ENCODE measurements at places on chromosomes 2 and 18.
A peak's percentile ranks its signal among the peaks of the same experiment; 100 is the strongest.

GRCh38 chr18:23415515-23415914 is 37.6 kb upstream of the RIOK3 start:
- no peak for DNase-seq

DNA sequence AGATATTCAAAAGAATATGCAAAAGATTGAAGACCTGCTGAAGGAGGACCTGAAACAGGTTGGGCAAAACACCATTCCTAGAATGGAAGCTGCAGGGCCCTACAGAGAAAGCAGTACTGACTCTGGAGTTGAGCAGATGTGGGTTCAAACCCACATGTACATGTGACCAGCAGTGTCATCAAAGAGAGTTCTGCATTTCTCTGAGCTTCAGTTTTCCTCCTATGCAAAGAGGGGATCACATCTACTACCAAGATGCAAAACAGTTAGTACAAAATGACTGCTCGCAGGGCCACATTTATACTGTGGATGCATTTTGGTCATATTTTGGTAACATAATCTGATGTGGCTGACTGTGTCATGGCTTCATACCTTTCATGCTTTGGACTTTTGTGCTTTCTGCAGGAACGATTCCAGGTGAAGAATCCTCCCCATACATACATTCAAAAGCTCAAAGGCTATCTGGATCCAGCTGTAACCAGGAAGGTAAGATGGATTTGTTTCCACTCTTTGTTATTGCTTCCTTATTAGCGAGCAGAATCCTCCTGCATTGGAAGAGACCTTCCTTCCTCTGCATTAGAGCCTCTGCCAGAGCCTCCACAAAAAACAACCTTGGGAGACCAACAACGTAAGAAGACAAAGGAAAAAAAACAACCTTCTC is 174.8 kb downstream of the PRPF40A start:
- no peak for DNase-seq

GRCh38 chr2:216651351-216651881 is 18.2 kb downstream of the IGFBP2 start:
- no peak for DNase-seq

DNA sequence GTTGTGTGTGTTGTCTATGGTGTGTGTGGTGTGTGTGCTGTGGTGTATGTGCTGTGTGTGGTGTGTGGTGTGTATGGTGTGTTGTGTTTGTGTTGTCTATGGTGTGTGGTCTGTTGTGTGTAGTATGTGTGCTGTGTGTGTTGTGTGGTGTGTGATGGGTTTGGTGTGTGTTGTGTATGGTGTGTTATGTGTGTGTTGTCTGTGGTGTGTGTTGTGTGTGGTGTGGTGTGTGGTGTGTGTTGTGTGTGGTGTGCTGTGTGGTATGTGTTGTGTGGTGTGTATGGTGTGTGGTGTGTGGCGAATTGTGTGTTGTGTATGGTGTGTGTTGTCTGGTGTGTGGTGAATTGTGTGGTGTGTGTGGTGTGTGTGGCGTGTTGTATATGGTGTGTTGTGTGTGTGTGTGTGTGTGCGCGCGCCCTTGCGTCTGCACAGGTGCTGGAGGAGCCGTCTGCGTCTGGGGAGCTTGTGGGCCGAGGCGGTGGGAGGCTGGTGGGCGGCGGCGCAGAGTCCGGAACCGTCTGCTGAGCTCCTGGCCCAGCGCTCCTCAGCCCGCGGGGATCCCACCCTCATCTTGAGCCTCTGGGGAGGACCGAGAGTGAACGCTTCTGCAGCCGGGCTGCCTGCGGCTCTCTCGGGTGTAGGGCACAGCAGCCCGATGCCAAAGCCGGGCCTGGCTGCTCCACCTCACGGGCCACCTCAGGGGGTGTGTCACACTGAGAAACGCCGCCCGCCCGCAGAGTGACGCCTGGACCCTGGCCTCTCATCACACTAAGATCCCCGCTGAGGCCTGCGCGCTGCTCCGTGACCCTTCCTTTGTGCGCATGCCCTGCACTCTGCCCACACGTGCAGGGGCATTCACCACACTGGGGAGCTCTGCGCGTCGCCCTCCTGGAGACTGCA is 8.8 kb upstream of the ADI1 start:
- no peak for DNase-seq

DNA sequence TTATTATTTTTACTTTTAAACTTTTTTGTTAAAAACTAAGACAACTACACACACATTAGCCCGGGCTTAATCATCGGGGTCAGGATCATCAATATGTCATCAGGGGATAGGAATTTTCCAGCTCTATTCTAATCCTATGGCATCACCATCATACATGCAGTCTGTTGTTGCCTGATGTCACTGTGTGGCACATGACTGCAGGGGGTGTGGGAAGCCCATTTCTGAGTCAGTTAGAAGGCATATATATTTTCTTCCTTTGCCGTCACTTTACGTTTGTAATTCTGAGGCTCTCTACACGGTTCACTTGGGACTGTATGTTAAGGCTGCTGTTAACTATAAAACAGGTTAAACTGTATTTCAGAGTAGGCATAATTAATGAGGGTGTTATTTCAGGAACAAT is 144.4 kb upstream of the ITGA6 start:
- no peak for DNase-seq

DNA sequence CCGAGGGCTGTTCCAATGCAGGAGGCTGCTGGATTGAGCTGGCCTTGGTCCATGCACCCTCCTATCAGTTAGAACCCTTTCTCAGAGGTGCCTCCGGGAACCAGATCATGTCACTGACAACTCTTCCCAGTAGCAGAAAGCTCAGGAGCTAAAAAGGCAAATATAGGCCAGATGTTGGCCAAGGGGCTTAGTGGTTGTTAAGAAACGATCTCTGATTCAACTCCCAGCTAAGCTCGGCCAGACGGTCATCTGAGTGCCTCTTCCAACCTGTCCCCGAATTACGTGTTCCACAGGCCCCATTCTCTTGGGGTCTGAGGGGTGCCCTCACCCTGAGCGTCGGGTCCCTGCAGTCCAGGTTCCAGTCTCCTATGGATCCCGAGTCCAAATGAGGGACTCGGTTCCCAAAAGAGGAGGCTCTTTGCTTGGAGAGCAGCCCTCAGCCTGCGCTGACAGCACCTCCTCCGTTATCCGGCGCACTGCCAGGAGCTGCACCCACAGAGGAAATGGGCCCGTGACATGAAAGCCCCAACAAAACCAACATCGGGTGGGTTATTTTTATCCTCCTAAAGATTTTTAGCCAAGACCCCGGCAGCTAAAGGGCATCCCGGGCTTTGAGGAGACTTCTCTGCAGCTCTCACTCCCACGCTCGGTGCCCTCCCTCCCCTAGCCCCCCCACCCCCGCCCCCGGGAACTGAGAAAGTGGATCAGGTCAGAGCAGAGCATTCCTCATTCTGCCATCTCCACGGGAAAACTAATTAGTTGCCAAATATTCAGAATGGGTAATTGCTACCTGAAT is 106.6 kb upstream of the ID2 start:
- peak; percentile 37 for DNase-seq

DNA sequence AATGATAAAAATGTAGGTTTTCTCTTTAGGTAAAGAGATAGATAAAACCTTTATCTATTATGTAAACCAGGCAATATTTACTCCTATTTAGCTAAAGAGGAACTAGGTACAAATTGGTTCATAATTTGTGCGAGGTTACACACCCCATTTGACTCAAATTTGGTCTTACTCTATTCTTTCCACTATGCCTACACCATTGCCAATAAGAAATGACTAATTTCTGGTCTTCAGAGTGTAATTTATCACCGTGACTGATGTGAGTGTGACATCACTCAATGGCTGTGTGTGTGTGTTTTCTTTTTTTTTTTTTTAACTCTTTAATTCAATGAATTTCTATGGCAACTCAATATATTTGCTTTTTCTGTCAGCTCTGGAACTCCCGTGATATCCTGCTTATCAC is 955.8 kb downstream of the TDRD15 start:
- DNase-seq = peak; percentile 12

- DNase-seq = no peak
Measured at GRCh38 chr18:13461936-13462335, 243.4 kb downstream of the LDLRAD4 start.

GRCh38 chr18:74310411-74310810 is 5.2 kb upstream of the C18orf63 start:
- no peak for DNase-seq

- no peak for DNase-seq
Measured at GRCh38 chr2:212428681-212429478, 109.7 kb downstream of the ERBB4 start.

GRCh38 chr2:164569378-164569777 is 51.9 kb downstream of the GRB14 start:
- no peak for DNase-seq

- DNase-seq = no peak
Measured at GRCh38 chr2:73938718-73939352, 12.2 kb downstream of the DGUOK start.

DNA sequence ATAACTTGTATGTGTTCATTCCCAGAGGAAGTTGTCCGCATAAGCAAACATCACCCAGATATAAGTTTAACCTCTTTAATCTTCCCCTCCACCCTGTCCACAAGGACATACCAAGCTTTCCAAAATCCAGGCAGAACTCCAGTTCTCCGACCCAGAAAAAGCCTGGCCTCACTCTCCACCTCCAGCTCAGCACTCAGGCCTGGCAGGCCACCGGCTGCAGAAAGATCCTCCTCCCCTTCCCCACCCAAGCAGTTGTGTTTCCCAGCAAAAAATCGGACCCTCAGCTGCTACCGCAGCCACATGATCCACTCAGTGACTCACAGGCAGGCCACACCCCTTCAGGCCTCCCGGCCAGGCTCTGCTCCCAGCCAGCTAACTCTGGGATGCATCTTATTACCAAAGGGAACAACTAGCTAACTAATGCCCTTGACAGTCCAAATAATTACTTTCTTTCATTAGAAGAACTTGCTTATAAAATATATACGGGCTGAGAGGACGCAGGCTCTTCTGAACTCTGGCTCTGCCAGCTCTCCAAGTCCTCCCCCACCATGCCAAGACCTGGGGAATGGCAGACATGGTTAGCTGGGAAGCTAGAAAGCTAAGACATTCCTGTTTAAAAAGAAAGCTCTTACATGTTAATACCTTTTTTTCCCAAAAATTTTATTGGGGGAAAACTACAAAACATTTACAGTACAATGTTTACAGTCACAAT is 4.5 kb downstream of the ZFP36L2 start:
- DNase-seq = peak; percentile 94

DNA sequence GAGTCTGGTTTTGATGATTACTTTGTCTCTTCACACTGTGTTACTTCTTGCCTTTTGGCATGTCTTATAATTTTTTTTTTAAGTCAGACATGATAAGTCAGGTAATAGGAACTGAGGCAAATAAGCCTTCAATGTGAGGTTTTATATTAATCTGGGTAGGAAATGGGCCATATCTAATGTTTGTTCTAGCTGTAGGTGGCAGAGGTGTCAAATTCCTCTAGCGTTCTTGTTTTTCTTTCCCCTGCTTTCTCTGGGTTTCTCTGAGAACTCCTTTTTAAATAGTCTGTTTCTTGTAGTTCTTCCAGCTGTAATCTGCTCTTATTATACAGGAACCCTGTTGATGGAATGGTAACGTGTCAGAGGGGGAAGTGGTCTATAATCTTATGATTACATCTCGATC is 5.7 kb downstream of the SP140 start:
- DNase-seq = no peak

- no peak for DNase-seq
Measured at GRCh38 chr2:53787614-53788289, 908 bp downstream of the ERLEC1 start.

- peak; percentile 11 for DNase-seq
Measured at GRCh38 chr2:195252018-195252417, 405.0 kb upstream of the SLC39A10 start.

DNA sequence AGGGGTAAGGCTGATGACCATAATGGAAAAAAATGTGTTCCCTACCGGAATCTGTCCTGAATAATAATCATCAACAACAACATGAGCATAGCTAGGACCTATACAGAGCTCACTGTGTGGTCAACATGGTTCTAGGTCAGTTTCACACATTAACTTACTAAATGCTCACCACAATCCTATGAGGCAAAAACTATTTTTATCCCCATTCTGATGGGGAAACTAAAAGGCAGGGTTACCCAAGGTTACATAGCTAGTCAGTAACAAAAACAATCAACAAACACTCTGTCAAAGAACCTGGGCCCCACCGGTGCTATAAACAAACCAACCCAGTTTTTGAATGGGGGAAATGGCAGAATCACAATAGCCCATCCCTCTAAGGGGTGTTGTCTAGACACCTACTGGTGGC is 40.1 kb downstream of the AOX1 start:
- DNase-seq = no peak

DNA sequence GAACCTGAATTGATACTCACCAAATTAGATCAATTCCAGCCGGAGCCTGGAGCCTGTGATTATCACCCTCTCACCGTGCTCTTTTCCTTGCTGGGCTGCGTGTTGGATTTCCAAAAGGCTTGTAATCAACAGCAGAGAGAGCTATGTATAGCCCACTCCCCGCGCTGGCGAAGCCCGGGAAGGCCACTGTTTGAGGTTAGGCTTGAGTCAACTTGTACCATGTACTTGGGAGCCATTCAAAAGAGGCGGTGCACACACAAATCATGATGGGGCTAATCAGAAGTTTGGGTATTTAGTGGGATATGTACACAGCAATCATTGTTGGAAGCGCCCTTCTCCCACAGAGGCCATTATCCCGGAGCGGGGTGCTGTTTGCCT is 151.6 kb downstream of the GLI2 start:
- no peak for DNase-seq

DNA sequence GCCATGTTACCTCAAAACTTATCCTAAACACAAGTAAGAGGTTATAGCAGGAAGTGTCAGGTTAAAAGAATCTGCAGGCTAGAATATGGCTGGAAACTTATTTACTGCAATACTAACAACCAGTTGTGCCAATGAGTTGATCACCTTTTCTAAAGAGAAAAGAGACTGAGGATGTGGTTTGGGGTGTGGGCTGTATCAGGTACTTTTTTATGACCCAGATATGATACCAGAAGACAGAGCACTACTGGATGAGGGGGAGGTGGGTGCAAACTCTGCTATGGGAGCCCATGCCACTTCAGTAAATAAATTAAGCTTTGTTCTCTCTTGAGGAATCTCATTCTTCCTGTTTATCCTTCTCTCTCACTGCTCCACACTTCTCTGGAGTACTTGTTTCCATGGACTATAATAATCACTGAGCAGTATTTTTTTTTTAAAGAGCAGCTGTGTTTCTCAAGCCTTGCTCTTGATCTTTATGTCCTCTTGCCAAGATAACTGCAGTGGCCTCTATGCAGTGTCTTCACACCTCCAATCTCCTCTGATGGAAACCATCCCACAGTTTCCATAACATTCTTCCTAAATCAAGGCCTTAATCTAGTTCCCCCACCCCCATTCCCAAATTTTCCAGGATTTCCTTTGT is 51.2 kb upstream of the NOSTRIN start:
- DNase-seq = no peak

DNA sequence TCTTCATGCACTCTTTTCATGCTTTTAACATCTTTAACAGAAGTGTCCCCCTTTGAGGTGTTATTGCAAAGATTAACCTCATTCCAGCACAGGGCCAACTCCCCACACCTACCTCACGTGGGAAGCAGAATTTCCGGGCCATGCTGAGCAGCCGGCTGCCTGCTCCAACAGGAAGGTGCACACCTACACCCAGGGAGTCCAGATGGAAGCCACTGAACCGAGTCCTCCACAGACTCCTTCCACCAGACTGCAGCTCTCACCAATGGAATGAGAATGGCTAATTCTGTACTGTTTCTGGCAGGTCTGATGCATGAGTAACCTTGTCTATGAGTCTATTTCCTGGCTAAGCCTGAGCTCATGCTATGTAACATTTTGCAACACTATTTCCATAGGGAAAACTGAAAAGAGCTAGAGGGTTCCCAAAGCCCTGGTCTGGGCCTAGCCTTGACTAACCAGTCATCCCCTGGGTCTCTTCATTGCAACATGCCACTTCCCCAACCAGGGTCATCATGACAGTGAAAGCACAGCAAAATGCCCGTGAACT is 11.0 kb downstream of the ERFE start:
- no peak for DNase-seq

All from BE2C (cell line).